Activated naive CD8-positive, alpha-beta T cell treated with anti-CD3 and anti-CD28 coated beads, Interleukin-2, amount 10 ng/mL, durations not matched to agents 7 days and 5 days (primary cell): ENCODE measurements at places on chromosomes 4 and X.

DNA sequence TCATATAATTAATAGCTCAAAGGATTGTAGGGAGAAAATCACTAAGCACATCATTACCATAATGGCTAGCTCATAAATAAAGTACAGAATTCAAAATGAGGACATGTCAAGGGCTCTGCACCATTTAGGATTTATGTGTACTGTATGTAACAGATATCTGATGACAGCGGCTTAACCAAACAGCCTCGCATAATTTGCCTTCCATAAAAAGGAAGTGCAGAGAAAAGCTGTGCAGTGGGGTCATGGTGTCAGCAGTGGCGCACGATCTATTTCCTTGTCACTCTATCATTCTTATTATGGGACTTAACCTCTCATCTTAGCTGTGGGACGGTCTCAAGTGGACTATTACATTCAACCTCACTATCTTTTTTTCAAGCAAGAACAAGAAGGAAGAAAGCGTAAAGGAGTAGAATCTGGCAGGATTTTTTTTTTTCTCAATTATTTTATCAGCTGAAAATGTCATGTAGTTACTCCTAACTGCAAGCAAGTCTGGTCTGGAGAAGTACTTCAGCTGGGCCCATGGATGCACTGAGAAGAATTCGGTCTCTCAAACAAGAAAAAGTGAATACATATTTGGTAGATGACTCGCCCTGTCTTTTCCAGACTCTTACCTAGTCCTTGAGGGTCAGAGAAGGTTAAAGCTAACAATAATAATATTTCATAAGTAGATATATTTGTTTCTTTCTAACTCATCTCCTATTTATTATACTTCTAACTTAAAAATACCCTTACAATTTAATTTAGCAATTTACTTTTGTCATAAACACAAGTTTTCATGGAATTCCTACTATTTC lies 94.6 kb downstream of the COX18 start:
- DNase-seq: no peak

DNA sequence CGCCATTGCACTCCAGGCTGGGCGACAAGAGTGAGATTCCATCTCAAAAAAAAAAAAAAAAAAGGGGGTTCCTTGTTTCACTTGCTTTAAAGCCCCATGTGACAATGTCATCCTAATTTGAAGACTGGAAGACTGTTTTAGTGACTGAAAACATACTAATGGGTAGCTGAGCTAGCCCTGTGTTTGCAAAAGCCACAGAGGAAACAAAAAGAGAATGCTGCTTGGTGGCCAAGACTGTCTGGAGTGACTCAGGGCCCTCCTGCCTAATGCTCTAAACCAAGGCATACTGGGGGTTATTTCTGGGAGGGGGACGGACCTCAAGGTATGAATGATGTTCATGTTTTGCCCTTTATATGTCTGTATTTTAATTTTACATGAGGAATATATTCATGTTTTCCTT lies 16.0 kb downstream of the HPSE start:
- DNase-seq: no peak

- DNase-seq: no peak
Observed at GRCh38 chr4:91471280-91471679, 832.5 kb upstream of the GRID2 start.

GRCh38 chrX:13778916-13779315 lies 38.0 kb downstream of the GPM6B start:
- no peak for DNase-seq

- no peak for DNase-seq
Observed at GRCh38 chr4:95284655-95285054, 264.1 kb downstream of the UNC5C start.

- no peak for DNase-seq
Observed at GRCh38 chr4:99403380-99404184, 31.6 kb downstream of the ADH7 start.

DNA sequence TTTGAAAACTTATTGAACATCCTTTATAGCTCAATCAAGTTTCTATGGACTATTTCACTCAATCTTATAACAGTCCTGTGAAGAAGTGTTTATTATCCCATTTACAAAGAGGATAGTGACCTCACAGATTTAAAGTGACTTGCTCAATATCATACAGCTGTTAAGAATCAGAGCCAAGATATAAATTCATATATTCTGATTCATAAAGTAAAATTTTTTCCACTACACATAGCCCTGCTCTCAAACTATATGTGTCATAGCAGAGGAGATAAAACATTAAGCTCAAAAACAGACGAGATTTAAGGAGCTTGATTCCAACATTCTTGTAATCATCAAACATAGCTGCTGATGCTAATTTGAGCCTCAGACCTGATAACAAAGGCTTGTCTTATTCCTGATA lies 226.8 kb downstream of the CAMK2D start:
- DNase-seq: no peak

GRCh38 chr4:155766622-155767021 lies 7.8 kb downstream of the GUCY1B1 start:
- DNase-seq: no peak

DNA sequence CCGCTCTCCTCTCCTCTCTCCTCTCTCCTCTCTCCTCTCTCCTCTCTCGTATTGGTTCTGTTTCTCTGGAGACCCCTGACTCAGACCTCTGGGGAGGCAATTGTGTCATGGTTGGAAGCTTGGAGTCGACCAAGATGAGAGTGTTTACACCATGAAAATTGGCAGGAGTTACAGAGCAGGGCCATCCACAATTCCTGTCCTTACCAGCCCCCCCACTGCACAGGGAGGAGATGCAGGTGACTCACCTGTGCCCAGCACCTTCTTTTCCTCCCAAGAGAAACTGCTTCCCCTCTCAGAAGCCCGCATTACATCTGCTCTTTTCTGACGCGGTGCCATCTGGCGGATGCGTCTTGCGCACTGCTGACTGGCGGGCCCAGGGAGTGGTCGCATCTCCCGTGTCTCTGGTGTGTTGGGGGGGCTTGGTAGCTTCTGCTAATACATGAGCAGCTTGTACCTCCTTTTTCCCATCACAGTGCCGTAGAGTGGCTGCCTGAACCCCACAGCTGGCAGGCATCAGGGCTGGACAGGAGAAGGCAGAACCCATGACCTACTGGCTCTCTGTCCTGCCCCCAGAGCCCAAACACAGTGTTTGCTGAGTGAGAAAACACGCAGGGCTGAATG lies 31.4 kb upstream of the GPR78 start:
- DNase-seq: no peak

DNA sequence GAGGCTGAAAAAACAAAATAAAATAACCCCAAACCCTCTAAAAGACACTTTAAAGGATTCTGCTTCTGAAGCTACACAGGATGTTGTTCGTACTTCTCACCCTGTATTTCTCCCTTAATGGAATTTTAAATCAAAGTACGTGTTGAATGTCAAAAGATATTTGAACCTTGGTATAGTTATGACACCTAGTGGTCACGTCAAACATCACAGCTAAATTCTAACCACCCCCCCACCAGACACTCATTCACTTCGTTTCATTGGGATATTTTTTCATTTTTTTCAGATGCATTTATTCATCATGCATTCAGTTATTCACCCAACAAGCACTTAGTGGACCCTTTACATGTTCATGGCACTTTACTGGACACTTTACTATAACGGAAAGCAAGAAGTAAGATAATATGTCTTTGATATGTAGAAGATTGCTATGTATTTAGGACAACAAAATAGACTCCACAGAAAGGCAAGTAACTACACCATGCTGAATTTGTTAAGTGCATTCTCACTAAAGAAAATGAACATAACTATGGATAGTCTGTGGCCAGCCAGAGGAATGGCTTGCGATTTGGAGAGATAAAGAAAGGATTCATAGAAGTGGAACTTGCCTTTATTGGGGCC lies 62.5 kb upstream of the GPR174 start:
- DNase-seq: no peak

GRCh38 chrX:9775930-9776329 lies 10.3 kb upstream of the GPR143 start:
- DNase-seq: no peak

GRCh38 chr4:181536196-181536746 lies 706.9 kb upstream of the TENM3 start:
- DNase-seq: no peak

DNA sequence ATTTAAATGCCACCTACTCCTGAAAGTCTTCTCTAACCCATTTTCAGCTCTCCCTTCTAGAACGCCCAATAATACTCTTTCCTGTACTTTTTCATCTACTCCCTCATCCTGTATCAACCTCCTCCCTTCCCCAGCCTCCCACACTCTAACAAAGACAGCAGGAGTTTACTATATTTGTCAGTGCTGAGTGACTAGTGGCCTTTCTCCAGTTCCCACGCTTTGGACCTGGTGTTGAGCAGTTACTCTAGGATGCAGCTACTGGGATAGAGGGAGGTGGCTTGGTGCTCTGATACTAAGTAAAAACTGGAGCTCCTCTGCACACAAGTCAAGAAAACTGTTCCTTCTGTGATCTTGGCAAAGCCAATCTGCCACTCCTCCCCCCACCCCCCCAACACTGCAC lies 36.1 kb upstream of the KLHL13 start:
- DNase-seq: no peak

DNA sequence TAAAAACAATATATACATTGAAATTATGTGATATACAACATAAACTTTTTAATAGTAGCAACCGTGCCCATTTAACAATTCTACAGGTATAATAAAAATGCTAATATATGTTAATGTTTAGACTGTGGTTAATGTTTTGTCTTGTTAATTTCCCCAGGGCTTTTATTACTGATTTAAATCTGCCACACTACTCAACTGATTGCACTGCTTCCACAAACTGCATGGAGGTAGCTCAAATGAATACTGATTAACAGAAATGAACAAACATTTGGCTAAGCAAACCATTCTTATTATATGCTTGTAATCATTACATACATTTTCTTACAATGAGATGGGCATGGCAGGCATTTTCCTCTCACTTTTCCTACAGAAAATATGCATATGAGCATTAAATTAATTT lies 275.9 kb downstream of the GPC3 start:
- DNase-seq: no peak

GRCh38 chr4:128866269-128866668 lies 56.8 kb downstream of the JADE1 start:
- no peak for DNase-seq

DNA sequence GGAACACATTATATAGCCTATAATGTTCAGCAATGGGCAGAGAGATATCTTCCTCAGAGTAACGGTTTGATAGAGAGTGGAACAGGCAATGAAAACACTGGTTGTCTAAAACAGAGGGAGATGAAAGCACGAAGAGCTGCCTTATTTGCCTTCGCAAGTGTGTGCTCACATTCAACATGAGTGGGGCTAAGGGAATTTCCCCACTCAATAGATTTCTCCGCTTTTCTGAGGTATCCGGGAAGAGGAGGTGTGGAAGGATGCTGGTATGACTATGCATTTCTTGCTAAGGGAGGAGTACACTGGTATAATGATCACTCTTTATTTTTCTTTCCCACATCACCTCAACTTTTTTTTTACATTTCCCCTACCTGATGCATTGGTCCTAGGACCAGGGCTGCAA lies 7.8 kb upstream of the GPR82 start:
- DNase-seq: no peak

- DNase-seq: no peak
Observed at GRCh38 chrX:39856472-39857121, 241.2 kb downstream of the BCOR start.

DNA sequence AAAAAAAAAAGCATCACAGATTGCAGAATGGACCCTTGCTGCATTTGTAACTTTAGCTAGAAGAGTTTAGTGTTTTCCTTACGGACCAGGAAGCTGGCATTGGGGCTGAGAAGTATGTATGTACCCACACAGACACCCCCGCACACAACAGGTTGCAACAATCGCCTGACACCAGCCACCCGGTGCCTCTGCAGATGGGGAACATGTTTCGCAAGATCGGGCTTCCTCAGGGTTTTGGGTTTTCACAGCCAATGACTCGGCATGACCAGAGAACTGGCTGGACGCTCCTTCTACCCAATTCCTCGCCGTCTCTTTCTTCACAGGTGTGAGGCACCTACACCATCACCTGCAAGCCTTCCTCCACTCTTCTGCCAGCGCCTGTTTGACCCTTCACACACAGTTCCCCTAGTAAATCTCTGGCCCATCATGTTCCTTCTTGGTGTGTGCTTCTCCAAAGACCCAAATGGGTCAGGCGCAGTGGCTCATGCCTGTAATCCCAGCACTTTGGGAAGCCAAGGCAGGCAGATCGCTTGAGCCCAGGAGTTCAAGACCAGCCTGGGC lies 70.4 kb downstream of the DHRSX start:
- DNase-seq: no peak

GRCh38 chr4:184298254-184298653 lies 80.6 kb upstream of the ENPP6 start:
- no peak for DNase-seq

DNA sequence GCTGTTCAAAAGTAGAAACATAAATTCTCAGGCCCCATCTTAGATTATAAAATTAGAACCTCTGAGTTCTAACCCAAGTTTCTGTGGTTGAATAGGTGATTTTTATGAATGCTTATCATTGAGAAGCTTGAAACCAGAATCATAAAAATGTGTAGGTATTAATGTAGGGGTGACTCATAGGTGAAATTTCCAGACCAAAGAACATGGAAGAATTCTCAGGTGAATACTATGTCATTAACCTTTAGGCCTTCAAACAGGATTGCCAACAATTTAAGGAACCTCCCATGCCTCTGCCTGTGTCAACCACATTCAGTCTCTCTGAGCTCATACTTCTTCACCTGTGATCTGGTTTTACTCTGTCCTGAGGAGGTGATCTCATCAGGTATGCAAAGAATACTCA lies 177.8 kb downstream of the NPFFR2 start:
- no peak for DNase-seq

- no peak for DNase-seq
Observed at GRCh38 chrX:134551376-134552048, 91.5 kb downstream of the HPRT1 start.

DNA sequence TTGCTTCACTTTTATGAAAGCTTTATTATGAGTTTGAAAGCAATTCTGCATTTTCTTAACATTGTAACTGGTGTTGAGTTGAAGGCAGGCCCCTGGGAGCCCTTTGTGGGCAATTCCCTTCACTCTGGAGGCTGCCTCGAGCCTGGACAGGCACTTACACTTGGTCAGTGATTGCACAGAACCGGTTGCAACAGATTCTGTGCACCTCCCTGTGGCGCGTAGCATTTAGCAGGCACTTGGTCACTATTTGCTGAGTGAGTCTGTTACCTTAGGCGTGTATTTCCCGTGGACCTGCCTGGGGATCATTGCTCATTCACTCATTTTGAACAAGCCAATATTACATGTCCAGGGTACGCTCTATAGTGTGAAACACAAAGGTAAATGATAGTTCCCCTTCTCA lies 80.4 kb downstream of the PTTG2 start:
- DNase-seq: no peak

DNA sequence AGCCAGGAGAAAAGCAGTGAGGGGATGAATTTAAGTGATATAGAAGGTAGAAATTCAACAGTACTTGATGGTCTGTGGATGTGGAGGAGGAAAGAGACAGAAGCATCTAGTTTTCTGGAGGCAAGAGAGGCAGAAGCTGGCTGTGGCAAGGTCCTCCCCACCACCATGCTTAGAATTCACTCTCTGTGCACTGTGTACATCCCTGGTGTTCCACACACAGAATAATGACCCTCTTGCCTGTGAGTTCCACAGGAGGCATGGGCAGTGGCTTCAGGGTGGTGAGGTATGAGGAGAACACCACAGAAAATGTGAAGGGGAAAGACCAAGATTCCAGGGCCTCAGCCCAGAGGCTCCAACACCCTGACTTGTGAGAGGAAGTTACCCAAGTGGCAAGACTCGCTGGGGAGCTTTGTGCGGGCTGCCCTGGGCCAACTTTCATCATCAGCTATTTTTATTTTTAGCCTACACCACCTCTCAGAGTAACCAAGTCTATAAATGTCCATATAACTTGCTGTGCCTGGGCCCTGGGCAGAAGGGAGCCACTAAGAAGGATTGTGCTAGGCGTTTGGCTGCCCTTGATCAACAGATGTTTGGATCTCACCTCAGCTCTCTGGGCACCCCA lies 7.8 kb upstream of the INTS6L start:
- DNase-seq: no peak

GRCh38 chr4:8336412-8337075 lies 67.0 kb downstream of the HTRA3 start:
- no peak for DNase-seq
